ENCODE measurements at places on chromosomes 3 and 15. TPM values are rescaled to one million over a fixed set of nuclear protein-coding genes. Genes with fewer than 3 reads are reported as not detected.

Gene SPINK8
- not detected for total RNA-seq

Gene SLC12A8
- total RNA-seq: 4.6 TPM

Gene FAM107A
- total RNA-seq: 0.11 TPM

Gene HIGD2B
- total RNA-seq: not detected

Gene MB21D2
- total RNA-seq: 15.1 TPM
